ENCODE measurements at places on chromosomes 2 and 18.

- DNase-seq, result no peak
These were observed 1.4 kb upstream of the BCL2 start for GRCh38 chr18:63320975-63321265.

DNA sequence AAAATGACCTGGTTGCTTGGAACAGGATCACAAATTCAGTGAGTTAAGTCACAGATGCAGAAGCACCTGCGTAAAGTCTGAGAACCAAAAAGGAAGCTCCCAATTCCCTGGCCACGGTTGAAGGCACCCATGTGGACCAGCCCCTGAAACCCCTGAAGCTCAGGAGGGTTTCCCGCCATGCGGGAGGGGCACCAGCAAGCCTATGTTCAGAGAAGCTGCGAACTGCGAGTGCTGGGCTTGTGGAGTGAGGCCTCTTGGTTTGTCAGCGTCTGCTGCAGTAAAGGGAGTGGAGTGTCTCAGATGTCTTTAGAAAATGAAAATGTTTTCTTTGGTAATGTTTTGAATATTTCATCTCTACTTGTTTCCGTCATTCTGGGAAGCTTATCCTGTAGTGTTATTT is 16.1 kb upstream of the ACKR3 start:
- no peak for DNase-seq

DNA sequence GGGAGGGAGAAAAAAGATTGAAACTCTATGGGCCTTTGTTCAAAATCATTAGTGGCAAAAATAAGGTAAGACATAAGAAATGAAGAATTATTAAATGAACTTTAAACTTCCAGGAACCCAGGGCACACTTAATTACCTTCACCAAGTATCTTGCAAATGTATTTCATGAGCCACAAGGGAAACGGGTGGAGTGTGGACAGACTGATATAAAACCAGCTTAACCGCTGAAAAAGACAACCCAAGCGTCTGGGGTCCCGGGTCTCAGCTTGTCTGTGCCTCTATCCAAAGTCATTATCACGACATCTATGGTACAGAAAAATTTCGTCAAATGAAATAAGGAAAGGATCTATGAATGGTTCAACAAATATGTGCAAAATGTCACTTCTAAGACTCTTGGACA is 13.9 kb upstream of the MBOAT2 start:
- no peak for DNase-seq

GRCh38 chr2:227388537-227389011 is 825 bp upstream of the SCYGR1 start:
- no peak for DNase-seq

DNA sequence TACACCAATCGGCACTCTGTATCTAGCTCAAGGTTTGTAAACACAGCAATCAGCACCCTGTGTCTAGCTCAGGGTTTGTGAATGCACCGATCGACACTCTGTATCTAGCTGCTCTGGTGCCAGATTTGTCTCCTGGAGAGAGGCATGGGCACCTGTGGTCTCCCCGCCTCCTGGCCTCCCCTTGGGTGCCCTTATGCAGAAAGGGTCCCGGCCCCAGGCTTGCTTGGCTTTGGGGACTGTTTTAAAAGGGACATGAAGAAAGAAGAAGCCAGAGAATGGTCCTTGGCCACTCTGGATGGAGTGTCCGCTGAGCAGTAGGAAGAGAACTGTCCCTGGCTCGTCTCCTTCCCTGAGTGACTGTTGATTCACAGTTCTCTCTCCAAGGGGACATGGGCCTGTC is 11.5 kb upstream of the ALPP start:
- no peak for DNase-seq

- DNase-seq, result no peak
These were observed 19.9 kb downstream of the RND3 start for GRCh38 chr2:150467621-150467963.

DNA sequence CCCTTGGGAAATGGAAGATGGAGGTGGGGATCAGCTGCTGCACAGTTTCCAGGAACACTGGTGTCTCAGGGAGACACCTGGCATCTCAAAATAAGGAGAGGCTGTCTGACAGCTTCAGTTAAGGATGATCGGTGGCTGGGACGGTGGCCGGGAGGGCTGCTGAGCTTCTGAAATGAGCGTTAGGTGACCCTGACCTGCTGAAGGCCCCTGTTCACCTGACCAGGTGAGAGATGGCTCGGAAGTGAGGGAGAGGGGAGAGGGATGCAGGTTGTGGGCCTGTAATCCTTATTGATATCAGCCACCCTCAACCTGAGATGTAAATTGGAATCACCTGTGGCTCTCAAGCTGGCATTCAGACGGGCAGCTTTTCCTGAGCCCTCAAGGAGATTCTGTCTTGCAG is 99.0 kb downstream of the AGAP1 start:
- DNase-seq, result no peak

DNA sequence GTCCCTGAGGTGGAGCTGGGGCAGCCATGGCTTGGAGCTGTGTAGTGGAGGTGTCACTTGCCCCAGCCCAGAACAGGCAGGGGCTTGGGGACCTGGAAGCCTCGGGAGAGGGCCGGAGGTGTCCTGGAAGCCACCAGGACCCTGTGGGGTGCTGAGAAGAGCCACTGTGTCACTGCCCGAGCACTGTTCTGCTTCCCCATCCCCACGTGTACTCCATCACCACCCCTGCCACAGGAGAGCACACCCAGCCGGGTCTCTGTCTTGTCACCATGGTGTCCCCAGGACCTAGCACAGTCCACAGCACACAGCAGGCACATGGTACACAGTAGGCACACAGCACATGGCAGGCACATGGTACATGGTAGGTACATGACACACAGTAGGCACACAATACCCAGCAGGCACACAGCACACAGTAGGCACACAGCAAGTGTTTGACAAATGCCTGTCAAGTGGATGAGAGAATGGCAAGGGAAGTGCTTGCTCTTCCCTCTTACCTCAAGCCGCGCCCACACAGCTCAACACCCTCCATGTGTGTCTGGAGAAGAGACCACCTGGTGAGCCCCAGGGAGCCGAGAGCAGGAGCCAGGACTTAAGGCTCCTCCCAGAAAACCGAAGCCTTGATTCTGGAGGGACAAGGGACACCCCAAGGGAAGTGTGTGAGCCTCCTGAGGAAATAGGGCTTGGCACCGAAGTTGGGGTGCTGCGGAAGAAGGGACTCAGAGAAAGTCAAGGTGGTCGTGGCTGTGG is 13.3 kb downstream of the MBP start:
- DNase-seq, result no peak

- DNase-seq, result no peak
These were observed 833.2 kb downstream of the GALR1 start for GRCh38 chr18:78082816-78083215.

DNA sequence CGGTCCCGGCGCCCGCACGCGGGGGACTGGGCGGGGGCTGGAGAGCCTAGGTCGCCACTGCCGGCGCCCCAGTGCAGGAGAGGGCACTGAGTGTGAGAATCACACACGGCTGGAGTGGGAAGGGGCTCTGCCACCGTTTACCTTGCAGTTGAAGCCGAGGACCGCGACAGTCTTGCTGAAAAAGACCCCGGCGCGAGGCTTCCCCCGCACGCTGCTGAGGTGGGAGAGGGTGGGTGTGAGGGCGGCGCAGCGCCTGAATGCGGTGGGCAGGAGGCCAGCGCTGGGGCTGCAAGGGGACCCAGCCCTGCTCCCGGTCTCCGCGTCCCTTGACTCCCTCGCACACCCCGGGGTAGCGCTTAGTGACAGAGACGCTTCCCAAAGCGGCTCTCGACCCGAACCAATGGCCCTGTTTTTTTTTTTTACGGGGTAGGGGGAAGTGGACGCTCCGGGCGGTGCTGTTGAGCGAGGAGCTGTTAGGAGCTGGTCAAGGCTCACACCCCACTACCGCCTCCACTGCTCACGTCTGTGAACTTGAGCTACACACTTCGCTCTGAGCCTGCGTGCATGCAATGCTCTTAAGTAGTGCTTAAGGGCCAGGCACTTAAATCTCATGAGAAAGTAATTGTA is 794 bp downstream of the NOTO start:
- DNase-seq, result no peak

- DNase-seq, result no peak
These were observed 8.5 kb downstream of the OTX1 start for GRCh38 chr2:63058921-63059792.

DNA sequence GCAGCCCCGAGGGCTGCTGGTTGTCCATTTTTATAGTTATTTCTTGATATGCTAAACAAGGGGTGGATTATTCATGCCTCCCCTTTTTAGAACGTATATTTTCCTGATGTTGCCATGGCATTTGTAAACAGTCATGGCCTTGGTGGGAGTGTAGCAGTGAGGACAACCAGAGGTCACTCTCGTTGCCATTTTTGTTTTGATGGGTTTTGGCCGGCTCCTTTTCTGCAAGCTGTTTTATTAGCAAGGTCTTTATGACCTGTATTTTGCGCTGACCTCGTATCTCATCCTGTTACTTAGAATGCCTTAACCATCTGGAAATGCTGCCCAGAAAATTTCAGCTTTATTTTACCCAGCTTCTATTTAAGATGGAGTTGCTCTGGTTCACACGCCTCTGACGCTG is 825.8 kb upstream of the CDH2 start:
- no peak for DNase-seq

GRCh38 chr2:163171786-163172530 is 333.4 kb upstream of the KCNH7 start:
- no peak for DNase-seq

- no peak for DNase-seq
These were observed 2.3 kb downstream of the ZC3H6 start for GRCh38 chr2:112277596-112278220.

DNA sequence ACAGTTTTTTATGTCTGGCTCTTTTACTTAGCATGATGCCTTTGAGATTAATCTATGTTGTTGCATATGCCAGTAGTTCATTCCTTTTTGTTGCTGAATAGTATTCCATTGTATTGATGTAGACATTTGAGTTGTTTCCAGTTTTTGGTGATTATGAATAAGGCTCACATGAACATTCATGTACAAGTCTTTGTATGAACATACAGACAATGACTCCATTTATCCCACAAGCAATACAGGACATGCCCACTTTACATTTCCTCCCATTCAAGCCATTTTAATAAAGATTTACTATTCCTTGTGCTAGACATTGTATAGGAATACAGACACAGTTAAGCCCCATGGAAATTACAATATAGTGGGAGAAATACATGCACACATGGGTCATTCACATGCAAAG is 118.0 kb downstream of the TRIM43 start:
- no peak for DNase-seq

GRCh38 chr18:7447318-7448028 is 119.6 kb upstream of the PTPRM start:
- DNase-seq, result no peak

- peak; percentile 16 for DNase-seq
These were observed 54.9 kb downstream of the NUP35 start for GRCh38 chr2:183179156-183179555.

- no peak for DNase-seq
These were observed 391.0 kb downstream of the THSD7B start for GRCh38 chr2:137156221-137156844.

GRCh38 chr2:56185101-56185581 is 1.4 kb downstream of the CCDC85A start:
- no peak for DNase-seq

GRCh38 chr2:126699018-126699417 is 43.1 kb downstream of the GYPC start:
- DNase-seq, result no peak

GRCh38 chr2:16130541-16130880 is 190.2 kb downstream of the MYCN start:
- DNase-seq, result no peak

DNA sequence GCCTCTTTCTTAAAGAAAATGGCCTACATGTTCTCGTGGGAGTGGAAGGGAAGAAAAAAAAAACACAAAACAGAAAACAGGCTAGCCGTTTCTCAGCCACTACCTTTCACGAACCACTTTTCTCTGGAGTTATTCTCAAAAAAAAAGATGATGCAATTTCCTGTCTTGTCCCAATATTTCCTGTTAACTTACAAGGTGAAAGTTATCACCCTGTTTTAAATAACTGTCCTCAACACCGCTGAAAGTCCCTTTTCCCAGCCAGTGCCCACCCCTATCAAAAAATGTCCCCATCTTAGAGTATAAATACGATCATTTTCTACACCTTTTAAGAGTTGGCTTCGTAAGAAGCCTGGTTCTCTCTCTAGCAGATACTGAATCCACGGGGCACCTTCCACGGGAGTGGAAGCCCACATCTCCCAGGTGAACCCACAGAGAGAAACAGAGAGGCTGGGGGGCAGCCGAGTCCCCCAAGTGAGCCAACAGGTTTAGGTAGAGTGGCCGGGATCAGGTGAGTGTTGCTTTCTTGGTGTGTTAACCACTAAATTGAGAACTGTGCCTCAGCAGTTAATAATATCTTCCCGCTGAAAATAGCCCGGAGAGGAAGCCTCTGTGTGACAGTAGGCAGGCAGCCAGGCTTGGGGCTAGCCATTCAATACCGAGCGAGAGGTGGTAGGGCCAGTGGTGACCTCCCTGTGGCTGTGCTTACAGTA is 15.9 kb downstream of the SMAD7 start:
- DNase-seq, result peak; percentile 91

DNA sequence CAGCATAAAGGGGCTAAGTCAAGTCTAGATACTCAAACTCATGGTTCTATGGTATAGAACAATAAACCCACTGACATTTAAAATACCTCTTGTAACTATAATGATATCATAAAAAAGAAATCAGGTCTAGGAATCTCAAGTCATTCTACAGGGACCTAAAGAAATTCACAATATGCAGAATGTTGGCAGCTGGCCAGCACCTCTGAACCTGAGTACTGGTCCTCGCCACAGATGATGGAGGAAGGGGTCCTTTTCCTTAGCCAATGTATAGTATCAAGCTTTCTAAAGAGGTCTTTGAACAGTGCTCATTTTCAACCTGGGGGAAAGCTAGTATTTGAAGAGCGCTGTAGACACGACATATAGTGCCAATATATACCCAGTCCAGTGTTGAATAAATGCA is 108.4 kb upstream of the ITGB6 start:
- DNase-seq, result no peak

- DNase-seq, result no peak
These were observed 146.6 kb downstream of the ERBB4 start for GRCh38 chr2:212392043-212392442.

- DNase-seq, result no peak
These were observed 483.3 kb downstream of the PLCL1 start for GRCh38 chr2:198287706-198288105.

DNA sequence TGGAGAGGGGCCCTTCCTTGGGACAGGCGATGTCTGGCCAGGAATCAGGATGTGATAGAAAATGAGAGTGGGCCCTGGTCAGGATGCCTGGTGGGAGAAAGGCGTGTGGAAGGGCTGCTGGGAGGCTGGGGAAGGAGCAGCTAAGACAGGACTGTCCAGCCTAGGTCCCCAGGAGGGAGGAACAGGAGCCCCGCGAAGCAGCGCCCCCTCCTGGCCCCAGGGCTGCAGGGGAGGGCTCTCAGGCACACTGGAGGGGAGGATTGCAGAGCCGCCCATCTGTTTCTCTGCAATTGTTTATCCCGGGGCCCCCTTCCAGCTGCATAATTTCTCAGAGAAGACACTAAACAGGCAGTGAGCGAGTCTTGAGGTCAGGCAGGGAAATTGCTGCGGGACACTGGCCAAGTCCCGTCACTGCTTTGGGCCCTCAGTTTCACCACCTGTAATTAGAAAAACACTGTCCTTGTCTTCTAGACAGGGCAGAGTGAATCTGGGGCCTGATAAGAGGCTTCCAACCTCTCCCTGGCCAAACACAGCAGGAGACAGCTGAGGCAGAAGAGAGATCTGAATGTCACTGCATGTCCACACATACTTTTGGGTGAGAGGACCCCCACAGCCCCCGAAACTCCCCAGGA is 3.9 kb upstream of the NPPC start:
- DNase-seq, result no peak

Data from MM.1S (cell line).